ENCODE measurements at places on chromosomes 13 and 19.

GRCh38 chr19:8631425-8631819 lies 989 bp downstream of the NFILZ start:
- DNase-seq = no peak

GRCh38 chr13:109985871-109986450 lies 199.6 kb upstream of the IRS2 start:
- no peak for DNase-seq

DNA sequence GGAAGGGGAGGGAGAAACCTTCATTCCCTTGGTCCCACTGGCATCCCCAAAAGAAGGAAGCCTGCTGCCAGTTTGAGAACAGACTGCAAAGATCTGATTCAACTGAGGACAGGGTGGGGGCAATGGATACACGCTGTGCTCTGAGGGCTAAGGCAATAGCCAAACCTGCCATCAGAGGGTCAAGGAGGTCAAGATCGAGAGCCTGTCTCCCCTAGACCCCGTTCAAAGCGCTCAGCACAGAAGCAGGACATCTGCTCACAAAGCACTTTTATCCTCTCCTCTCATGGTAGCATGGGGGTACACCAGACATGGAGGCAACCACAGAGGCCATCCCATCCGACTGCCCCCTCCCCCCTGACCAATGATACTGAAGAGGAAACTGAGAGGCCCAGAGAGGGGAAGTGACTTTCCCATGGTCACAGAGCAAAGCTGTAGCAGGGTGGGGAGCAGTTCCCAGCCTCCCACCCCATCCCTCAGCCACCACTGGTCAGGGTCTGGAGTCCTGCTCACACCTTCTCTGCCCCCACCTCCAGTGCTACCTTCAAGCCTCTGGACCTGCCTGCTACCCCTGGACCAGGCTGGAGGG lies 11.1 kb downstream of the POU2F2 start:
- DNase-seq = no peak

- DNase-seq = no peak
Observed at GRCh38 chr19:31127134-31127967, 221.9 kb downstream of the TSHZ3 start.

GRCh38 chr13:20019043-20019442 lies 60.5 kb downstream of the ZMYM2 start:
- DNase-seq = no peak

DNA sequence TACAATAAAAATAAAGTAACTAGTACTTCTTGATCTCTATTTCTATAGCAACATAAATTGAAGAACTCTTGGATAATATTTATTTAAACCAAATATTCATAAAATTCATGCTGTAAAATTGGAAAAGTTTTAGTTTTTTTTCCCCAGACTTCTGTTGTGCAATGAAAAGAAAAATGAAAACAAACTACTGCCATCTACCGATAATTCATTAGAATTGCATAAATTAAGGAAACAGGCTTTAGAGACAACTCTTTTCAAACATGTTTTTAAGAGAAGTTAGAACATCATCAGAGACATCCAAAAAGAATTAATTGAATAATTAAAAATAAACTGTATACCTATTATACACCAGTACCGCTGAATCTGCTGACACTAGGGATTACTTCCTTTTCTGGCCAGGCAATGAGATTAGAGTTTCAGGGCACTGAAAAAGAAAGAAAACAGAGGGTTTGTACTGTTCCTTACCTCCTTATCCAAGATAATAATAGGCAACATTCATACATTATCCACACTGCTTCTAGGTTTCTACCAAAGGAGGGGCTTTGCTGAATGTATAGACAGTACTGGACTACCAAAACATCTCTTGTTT lies 4.9 kb downstream of the CCDC122 start:
- no peak for DNase-seq

DNA sequence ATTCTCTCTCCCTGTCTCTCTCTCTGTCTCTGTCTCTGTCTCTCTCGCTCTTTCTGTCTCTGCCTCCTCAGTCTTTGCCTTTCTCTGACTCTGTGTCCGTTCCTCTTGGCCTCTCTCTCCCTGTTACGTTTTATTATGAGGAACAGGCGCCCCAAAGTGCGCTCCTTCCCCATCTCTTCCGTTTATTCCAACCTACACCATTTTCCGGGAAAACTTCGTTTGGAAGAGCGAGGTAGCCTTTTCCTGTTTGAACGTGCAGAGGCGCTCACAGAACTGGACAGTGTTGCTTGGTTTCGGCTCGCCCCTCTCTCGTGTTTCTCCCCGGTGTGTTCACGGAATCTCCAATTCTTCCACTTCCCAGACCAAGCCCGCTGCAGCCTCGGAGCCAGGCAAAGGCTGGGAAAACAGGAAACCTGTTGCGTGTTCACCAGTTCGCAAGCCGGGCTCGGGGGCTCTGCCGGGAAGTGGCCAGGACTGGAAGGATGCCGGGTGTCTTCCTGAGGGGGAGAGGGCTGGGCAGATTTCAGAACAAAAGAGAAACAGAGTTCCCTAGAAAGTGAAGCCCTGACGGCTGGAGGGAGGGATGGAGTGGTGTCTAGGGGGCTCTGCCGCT lies 605 bp downstream of the TMEM255B start:
- no peak for DNase-seq

- DNase-seq = no peak
Observed at GRCh38 chr13:73820688-73821087, 313.5 kb downstream of the KLF12 start.

- DNase-seq = no peak
Observed at GRCh38 chr13:110506859-110507566, 54.5 kb downstream of the RAB20 start.
